ENCODE measurements at places on chromosomes 5 and 9.

DNA sequence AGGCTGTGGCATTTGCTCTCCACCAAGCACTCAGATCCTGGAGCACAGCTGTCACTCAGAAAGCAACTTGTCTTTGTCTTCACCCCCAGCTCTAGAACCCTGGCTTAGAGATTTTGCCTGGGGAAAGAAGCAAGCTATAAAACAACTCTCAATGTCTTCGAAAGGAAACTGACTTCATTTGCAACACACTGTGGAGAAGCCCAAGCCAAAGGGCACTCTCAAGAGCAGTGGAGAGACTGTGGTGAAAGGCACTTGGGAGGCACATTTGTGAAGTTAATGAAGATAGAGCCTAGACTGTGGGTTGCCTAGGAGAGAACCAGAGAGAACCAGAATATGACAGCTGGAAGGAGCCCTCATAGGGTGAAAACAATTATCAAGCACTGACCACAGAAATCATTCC, 103.4 kb downstream of the CFAP95 start:
- no peak for DNase-seq

GRCh38 chr9:74577956-74578355, 80.8 kb downstream of the RORB start:
- DNase-seq, result no peak

DNA sequence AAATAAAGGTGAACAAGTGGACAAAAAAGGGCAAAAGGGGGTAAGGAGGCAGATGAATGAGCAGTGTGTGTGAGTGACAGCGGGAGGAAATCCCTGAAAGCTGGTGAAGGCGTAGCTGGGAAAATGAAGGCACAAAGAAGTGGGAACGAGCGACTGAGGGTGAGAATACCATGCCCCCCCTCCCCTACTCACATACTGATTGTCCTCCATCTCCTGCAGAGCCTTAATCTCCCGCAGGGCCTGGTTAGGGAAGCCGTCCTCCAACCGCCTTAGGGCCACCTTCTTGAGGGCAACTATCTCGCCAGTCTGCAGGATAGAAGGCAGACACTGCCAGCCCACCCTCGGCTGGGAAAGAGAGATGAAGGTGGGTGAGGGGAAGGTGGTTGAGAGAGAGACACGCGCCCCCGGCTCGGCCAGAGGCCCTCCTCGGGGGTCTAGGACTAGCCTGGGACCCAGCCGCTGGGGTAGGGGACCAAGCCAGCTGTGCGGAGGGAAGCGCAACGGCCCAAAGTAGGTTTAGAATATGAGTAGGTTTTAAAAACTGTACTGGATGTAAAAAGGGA, 522 bp downstream of the CDK20 start:
- DNase-seq, result no peak

DNA sequence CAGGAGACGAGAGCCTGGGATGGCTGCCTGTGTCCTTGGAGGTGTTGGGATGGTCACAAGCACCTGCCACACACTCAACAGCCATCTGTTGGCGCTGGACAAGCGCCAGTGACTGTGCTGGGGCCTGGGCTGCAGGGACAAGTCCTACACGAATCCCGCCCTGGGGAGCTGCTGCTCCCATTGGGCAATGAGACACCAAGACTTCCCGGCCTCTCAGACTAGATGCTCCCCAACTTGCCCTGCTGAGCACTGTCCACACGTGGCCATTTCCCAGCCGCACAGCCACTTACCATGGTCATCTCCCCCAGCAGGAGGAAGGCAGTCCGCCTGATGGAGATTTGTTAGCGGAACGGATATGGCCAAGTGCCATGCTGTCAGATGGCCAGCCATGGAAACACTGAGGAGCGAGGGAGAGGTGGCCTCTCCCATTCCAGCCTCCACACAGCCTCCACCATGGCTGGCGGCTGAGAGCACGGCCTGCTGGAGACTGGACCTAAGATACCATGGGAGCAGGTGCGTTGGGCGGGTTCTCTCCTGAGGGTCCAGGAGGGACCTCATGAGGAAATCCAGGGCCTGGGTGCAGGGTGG, 43.9 kb downstream of the PRRT1B start:
- no peak for DNase-seq

- no peak for DNase-seq
Measured at GRCh38 chr5:146378986-146379385, 40.3 kb downstream of the POU4F3 start.

DNA sequence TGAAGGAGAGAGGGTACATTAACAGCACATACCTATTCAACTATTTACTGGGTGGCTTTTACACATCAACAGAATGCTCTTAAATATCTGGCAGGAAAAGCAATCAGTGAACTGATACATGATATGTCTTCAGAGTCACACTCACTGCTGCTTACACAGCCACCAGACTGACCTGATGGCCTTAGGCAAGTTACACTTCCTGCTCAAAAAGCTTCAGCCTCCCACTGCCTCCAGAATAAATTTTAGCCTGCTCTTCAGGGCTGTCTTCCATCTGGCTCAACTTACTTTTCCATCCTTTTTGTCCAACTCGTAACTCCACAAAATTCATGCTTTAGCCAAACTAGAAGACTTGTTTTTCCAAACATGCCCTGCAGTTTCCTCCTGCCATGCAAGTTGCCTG, 10.7 kb downstream of the LOX start:
- no peak for DNase-seq

DNA sequence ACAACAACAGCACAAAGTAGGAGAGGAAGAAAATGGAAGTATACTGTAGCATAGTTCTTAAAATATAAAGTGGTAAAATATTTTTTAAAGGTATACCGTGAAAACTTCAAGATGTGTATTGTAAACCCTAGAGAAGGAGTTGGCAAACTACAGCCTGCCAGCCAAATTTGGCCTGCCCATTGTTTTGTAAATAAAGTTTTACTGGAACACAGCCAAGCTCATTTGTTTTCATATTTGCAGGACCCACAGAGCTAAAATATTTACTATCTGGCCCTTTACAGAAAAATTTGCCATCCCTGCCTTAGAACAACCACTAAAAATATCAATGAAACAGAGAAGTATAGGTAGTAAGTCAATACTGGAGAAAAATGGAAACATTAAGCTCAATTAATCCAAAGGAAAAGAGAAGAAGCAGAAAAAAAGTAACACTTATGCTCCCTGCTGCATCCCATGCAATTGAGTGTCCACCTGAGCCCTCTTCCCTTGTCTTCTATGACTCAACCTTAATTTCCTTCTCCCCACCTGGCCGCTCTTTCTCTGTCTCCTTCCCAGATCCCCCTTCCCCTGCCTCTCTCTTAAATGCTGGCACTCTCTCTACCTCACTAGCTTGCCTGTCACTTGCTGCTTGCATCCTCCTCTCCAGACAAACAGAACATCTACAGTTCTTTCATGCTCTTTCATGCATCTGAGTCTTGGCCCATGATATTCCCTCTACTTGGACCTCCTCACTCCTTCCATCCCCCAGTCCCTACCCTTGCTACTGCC, 50.6 kb upstream of the FER start:
- DNase-seq, result no peak

GRCh38 chr9:25861421-25861820, 183.2 kb upstream of the TUSC1 start:
- no peak for DNase-seq

DNA sequence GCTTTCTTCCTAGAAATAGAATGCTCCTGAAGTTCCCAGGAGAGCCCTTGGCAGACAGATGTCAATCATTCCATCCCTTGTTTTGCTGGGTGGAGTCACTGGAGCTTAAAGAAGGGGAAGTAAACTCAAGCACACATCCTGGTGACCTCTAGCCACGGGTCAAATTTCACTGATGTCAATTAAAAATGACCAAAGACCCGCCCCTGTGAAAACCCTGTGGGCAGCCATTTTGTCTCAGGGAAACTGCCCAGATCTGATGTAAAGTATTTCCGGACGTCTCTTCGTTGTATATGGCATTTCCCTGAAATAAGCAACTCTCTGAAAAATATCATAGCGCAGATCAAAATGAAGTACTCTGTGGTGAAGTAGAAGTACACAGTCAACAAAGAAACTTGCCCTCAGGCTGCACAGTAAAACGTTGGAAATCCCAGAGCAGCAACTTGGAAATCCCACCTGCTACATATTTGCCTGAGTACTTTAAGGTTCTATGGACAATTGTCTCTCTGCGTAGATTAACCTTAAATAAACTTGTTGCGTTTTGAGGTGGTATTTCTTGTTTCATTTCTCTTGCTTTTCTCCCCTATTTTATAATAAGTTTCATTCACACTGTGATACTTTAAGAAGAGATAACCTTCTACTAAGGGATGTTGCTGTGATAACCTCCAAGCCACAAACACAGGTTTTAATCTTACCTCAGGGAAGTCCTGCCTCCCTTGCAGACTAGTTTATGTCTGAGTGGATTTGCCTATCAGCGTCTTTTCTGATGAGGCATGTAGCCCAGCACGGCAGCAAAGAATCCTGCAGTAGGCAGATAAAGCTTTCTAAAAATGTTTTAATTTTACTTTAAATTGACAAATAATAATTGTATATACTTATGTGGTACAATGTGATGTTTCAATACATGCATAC, 60.9 kb upstream of the PIP5K1B start:
- no peak for DNase-seq

- no peak for DNase-seq
Measured at GRCh38 chr5:14063691-14064090, 79.5 kb upstream of the TRIO start.

GRCh38 chr5:179930788-179931473, 23.2 kb upstream of the TBC1D9B start:
- no peak for DNase-seq

DNA sequence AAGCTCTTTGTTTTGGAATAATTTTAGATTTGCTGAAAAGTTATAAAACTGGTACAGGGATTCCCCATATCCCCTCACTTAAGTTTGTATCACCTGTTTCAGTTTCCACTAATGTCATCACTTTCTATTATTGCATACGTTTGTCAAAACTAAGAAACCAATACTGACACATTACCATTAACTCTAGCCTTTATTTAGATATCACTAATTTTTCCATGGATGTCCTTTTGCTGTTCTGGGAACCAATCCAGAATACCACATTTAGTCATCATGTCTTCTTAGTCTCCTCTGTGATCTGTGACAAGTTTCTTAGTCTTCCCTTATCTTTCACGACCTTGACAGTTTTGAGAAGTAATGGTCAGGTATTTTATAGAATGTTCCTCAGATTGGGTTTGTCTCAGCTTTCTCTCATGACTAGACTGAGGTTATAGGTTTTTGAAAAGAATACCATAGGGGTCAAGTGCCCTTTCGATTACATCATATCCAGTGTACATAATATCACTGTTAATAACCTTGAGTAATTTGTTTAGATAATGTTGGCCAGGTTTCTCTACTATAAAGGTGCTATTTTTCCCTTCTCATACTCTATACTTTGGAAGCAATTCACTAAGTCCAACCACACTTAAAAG, 51.9 kb upstream of the NMUR2 start:
- DNase-seq, result no peak

DNA sequence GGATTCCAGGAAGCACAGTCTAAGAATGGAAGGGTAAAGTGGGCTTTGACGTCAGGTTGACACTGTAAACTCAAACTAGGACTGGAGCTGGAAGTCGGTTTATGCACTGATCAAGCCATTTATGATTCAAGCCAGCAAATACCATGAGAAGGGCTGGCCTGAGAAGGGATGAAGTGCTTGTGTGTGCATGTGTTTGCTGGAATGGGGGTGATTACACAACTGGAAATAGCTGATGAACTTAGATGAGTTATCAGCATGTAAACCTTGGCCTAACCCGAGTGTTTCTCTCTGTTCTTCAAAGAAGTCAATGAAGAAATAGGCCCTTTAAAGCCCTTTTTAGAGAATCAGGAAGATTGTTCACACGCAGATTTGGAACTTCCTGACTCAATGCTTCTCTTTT, 287.6 kb downstream of the RFX3 start:
- DNase-seq, result no peak

DNA sequence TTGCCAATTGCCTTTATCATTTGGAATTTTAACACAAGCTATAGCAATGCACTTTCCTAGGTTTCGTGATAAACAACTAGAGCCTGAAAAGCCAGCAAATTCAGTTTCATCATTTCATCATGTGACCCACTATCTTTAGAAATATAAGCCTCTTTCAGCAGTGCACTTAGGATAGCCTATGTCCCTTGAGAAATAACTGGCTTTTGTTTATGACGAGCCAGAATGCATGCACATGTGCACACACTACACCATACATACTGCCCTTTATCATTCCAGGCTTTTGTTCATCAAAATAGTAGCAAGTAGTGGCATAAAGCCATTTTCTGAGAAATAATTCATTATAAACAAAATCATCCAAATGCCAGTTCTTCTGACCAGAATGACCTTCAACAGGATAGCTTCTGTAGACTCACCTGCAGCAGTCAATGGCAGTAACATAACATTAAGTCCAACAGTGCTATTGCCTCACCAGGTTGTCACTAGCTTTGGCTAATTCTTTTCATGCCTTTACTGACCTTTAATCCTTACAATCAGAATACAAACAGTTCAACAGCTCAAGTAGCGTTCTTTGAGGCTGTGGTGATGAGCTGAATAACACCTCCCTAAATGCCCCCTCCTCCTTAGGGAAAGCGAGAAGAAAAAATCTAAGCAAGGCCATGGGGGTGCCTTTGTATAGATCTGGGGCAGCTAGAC, 132.3 kb upstream of the SMARCA2 start:
- no peak for DNase-seq

DNA sequence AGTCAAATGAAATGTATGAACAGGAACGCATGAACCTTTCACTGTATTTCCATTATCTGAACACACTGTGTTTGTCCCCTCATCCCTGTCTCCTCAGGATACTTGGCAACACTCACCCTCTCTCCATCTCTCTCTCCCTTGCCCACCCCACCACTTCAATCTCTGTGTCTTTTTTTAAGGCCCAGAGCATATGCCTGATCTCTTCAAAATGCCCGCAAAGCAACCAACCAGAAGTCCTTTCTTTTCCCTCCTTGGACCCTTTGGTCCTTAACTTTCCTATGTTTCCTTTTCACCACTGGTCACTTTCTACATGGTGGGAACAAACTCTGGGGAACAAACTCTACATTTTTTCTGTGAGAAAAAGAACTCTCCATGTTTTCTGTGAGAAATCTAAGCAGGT, 3.2 kb upstream of the IRF1 start:
- no peak for DNase-seq

- no peak for DNase-seq
Measured at GRCh38 chr9:104820336-104820735, 56.4 kb downstream of the NIPSNAP3B start.

GRCh38 chr5:9037048-9037447, 508.8 kb downstream of the SEMA5A start:
- no peak for DNase-seq

DNA sequence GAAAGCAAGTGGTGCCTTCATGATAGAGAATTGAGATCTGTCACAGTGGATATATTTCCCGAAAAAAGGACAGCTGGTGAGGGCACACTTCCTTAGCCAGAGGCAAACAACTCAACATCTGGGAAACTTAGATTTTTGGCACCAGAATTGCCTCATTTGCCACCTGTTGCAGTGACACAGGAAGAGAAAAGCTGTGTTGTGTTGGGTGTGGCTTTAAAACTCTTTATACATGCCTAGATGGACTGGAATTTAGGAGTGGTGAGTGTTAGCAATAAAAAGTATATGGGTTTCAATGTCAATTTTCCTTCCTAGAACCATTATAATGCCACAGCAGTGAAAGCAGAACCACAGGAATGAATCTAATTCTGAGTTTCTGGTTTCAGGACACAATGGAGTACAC, 62.6 kb upstream of the CEMIP2 start:
- no peak for DNase-seq

Measured in HT1080 (cell line).